ENCODE measurements at places on chromosomes 7 and 10. TPM values are rescaled to one million over a fixed set of nuclear protein-coding genes. Genes with fewer than 3 reads are reported as not detected.

The NKX6-2 gene
- total RNA-seq, result not detected

The WEE2 gene
- not detected for total RNA-seq

The ABCC2 gene
- total RNA-seq, result 1.1 TPM

- no peak for DNase-seq
- no peak overlapping the region for H3K4me3 ChIP-seq
- H3K36me3 ChIP-seq, result peaks cover 51% of the 10 kb centered on the region
- H3K27me3 ChIP-seq, result no peaks in the 10 kb centered on the region
- no peaks in the 10 kb centered on the region for H3K4me1 ChIP-seq
These were observed 31.7 kb downstream of the LIMK1 start for GRCh38 chr7:74115326-74115725.

DNA sequence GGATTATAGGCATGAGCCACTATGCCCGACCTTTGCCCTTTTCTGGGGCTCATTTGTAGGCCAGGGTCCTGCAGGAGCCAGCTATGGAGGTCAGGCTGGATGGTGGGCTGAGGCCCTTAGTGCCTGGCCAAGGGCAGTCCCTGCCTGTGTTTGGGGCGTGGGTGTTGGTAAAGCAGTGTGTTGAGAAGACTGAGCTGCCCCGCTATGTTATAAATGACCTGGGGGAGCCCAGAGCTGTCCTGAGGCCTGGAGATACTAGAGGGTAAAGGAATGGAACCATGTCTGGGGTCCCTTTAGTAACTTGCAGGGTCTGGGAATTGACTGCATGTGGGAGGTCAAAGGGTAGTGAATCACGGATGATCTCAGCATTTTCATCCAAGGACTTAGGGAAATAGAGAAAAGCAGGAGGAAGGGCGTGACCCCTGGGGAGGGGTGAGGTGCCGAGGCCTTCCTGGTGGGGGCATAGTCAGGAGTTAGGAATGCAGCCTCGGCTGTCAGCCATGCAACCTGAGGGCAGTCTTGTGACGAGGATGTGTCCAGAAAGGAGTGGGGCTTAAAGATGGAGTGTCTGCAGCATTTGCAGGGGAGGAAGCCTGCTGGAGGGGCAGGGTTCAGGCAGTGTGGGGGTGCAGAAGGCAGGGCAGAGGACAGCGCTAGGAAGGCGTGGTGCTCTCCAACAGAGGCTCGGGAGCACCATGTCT is 31.5 kb downstream of the TMEM248 start:
- no peak for DNase-seq
- H3K27ac ChIP-seq, result no peak overlapping the region
- no peak overlapping the region for H3K4me3 ChIP-seq
- H3K36me3 ChIP-seq, result peaks cover 100% of the 10 kb centered on the region
- no peaks in the 10 kb centered on the region for H3K4me1 ChIP-seq

GRCh38 chr7:32616625-32617024 is 121.3 kb downstream of the AVL9 start:
- peaks cover 7% of the 10 kb centered on the region for H3K4me1 ChIP-seq
- no peak for DNase-seq
- no peaks in the 10 kb centered on the region for H3K36me3 ChIP-seq
- no peak overlapping the region for H3K4me3 ChIP-seq
- no peak overlapping the region for H3K27ac ChIP-seq

- no peak overlapping the region for H3K27ac ChIP-seq
- no peaks in the 10 kb centered on the region for H3K4me1 ChIP-seq
- DNase-seq, result peak; percentile 76
These were observed 28.6 kb downstream of the PDSS1 start for GRCh38 chr10:26725837-26726727.

- no peaks in the 10 kb centered on the region for H3K4me1 ChIP-seq
- no peak overlapping the region for H3K27ac ChIP-seq
- peaks cover 3% of the 10 kb centered on the region for H3K27me3 ChIP-seq
- H3K36me3 ChIP-seq, result no peaks in the 10 kb centered on the region
These were observed 44.4 kb upstream of the OCM2 start for GRCh38 chr7:98034081-98035035.

DNA sequence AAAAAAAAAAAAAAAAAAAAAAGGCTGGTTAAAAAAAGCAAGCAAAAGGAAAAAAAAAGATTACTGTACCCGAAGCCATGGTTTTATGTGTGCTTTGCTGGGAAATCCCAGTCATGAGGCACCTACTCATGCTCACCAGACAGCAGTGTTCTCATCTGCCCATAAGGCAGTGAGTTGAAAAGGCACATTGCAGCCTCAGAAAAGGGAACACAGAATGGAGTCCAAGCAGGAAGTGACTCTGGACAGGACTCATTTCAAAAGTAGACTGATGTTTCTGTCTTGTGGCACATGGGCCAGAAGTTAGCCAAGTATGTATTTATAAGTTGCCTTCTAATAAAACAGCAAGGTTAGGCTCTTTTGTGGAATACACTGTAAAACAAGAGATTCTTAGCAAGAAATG is 40.2 kb downstream of the PDSS1 start:
- peak overlapping the region; percentile 58 for H3K27ac ChIP-seq
- H3K36me3 ChIP-seq, result peaks cover 25% of the 10 kb centered on the region
- H3K4me3 ChIP-seq, result no peak overlapping the region
- DNase-seq, result no peak
- H3K27me3 ChIP-seq, result no peaks in the 10 kb centered on the region

DNA sequence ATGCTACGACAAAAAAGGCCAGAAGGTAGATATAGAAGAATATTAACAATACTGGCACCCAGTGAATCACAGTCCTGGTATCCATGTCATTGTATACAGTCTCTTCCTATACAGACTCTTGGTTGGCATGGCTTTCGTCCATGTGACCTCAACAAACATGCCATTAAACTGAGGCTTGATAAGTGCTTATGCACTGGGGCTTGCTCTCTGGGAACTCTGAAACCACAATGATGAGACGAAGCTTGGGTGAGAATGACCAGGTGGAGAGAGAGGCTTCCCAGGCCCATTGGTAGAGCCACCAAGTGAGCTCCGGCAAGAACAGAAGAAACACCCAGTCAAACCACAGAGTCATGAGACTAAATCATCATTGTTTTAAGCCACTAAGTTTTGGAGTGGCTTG is 33.2 kb downstream of the PNPLA8 start:
- no peak for DNase-seq
- no peaks in the 10 kb centered on the region for H3K27me3 ChIP-seq
- H3K27ac ChIP-seq, result no peak overlapping the region
- H3K4me3 ChIP-seq, result no peak overlapping the region
- H3K36me3 ChIP-seq, result peaks cover 60% of the 10 kb centered on the region
